ENCODE measurements at places on chromosomes 11 and 22. TPM values are rescaled to one million over a fixed set of nuclear protein-coding genes. Genes with fewer than 3 reads are reported as not detected.

The GDPD4 gene
- not detected for total RNA-seq

The ISX gene
- not detected for total RNA-seq

The LMO2 gene
- total RNA-seq, result 7.2 TPM

The ANO9 gene
- total RNA-seq, result 0.41 TPM

DNA sequence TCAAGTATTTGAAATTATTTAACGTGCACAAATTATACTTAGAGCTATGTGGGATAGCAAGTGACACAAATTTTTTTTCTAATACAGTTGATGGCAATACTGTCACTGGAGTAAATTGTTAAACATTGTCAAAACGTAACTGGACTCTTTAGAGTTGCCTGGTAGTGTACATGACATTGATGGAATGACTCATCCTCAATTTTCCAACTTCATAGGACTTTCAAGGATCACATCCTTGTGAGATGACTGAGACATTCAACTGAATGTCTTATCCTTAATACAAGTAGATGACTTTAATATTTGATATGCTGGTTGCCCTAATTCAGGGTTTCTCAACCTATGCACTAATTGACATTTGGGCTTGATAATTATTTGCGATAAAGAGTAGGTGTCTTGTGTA, 310.0 kb downstream of the SWAP70 start:
- DNase-seq, result no peak

GRCh38 chr22:35409783-35410662, 10.1 kb downstream of the MCM5 start:
- DNase-seq, result peak; percentile 76

GRCh38 chr11:68687311-68687710, 3.0 kb downstream of the GAL start:
- no peak for DNase-seq

- peak; percentile 86 for DNase-seq
Observed at GRCh38 chr22:45263463-45264269, 21.1 kb upstream of the UPK3A start.

- no peak for DNase-seq
Observed at GRCh38 chr11:16394947-16395346, 38.6 kb upstream of the SOX6 start.

DNA sequence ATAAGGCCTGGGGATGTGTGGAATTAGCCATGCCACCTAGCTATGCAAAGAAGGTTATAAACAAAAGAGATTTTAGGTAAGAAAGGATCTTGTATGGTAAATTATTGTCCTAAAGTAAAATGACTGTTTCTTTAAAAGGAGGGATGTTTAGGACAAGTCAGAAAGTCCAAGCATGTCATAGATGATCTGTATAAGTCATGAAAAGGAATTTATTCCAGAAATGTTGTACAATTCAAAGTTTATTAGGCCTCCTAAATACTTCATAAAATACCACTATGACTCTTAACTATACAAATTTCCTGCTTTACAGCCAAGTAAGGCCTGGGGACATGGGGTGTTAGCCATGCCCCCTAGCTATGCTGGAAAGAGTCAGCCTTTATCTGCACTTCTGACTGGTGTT, 22.7 kb downstream of the OR5A2 start:
- DNase-seq, result no peak

GRCh38 chr11:88683024-88683423, 345.5 kb upstream of the CTSC start:
- no peak for DNase-seq

GRCh38 chr11:118406599-118407166, 5.3 kb downstream of the ATP5MG start:
- no peak for DNase-seq

GRCh38 chr11:86874304-86875056, 74.1 kb downstream of the PRSS23 start:
- no peak for DNase-seq

GRCh38 chr11:130553306-130553705, 104.9 kb downstream of the ADAMTS15 start:
- no peak for DNase-seq

GRCh38 chr11:6437993-6438392, 2.8 kb downstream of the HPX start:
- DNase-seq, result no peak
